ENCODE measurements at places on chromosomes 16 and 17.

- peak; percentile 26 for DNase-seq
Observed at GRCh38 chr17:37608351-37609169, 658 bp downstream of the SYNRG start.

DNA sequence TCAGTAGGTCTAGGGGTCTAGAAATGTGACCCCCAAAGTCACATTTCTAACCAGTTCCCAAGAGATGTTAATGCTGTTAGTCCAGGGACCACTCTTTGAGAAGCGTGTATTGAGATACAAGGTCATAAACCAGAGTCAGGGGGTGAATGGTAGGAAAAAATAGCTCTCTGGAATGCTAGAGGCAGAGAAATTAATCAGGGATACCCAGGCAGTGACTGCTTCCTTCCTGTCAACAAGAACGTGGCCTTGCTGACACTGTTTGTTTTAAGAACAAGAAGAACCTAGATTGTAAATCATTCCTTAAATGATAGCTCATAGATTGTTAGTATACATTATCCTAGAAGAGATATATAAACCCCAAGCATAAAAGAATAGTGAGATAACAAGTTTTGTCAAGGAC is 43.8 kb downstream of the PITPNM3 start:
- DNase-seq, result no peak

DNA sequence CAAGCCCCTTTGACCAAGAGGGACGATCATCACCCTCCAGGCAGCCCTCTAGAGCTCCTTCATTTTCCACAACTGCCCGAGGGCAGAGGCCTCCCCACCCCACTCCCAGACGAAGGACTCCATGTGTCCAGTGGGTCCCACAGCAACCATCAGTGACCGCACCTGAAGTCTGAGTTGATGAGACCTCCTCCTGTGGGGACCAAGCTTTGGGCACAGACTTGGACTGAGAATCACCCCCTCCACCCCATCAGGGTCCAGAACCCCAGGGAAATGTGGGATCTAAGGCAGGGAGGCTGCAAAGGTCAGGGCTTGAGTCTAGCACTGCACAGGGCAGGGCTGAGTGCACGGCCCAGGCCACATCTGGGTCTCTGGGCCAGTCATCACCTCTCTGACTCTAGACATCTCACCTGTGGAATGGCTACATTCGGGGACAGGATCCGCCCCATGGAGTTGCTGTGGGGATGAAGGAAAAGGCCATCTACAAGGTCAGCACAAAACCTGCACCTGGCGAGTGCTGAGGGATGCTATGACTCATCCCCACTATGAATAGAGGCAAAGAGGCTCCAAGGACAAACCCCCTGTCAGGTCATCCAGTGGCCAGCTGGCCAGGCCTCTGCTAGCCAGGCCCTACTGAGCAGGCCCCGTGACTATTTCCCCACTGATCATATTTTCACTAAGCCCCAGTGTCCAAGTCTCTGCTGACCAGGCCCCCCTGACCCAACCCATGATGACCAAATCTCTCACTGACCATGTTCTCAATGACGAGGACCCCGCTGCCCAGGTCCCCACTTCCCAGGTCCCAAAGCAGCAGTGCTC is 38.4 kb downstream of the TNFRSF13B start:
- DNase-seq, result no peak

DNA sequence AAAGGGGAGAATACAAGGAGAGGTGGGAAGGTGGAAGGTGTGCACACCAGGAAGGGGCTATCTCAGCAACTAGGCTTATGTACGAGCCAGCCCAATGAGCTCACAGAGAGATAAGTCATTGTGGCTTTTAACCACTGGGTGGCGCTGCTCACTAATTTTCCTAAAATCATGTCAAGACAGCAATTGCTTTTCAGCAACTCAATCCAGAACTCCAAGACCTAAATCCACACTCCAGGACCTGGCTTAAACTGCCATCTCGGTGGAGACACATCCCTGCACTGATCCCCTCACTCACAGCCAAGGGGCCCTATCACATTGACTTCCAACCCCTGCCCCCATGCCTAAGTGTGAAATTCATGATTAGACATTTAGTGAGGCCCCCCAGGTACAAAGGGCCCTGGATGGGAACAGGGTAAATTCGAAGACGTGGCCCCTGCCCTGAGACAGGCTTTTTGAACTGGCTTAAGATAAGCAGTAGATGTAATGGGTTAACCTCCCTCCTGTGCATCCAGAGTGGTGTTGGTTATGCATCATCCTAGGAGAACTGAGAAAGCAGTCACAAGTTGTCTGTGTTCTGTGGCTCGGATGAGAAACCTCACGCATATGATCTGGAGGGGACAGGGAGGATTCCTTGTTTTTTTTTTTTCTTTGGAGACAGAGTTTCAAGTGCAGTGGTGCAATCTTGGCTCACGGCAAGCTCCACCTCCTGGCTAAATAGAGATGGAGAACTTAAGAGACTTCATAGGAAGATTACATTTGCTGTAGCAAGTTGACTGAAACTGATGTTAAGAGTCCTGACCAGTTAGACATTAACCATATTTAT is 11.5 kb downstream of the CCL16 start:
- peak; percentile 55 for DNase-seq

DNA sequence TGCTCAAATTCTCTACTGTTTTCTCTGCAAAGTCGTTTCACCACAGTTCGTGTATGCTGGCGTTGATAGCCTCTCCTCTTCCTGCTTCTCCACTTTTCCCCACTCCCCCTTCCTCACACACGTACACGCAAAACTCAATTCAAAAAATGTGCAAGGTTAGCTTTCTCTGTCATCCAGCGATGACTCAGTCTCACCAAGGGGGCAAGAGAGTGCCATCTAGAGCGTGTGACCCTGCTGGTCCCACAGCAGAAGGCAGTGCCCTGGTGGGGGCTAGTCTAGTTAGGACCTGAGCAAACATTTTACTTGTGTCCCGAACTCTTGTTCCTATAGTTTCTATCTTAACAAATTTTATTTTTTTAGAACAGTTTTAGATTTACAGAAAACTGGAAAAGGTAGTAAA is 121.2 kb upstream of the CHMP6 start:
- DNase-seq, result no peak
